ENCODE measurements at places on chromosomes 5 and 9. TPM values are rescaled to one million over a fixed set of nuclear protein-coding genes. Genes with fewer than 3 reads are reported as not detected.

Gene PCDHA10
- total RNA-seq, result 0.23 TPM

Gene SLC36A2
- total RNA-seq, result not detected

Gene IRX1
- total RNA-seq, result not detected

Gene CDC20B
- not detected for total RNA-seq

Gene TOMM5
- 163 TPM for total RNA-seq

Gene PIP5KL1
- 2.3 TPM for total RNA-seq

Gene PCDHGA8
- total RNA-seq, result 2.8 TPM

Gene ADCY2
- total RNA-seq, result not detected

Gene SLC6A19
- not detected for total RNA-seq

Gene AGXT2
- total RNA-seq, result not detected

Gene PRLR
- 0.89 TPM for total RNA-seq

Gene SPATA31A1
- total RNA-seq, result not detected

Gene AGPAT2
- 36.0 TPM for total RNA-seq

Gene TLE4
- 39.8 TPM for total RNA-seq

Gene ANKRD20A1
- total RNA-seq, result not detected

Gene CNTLN
- 8.9 TPM for total RNA-seq

Gene NPR3
- 1.2 TPM for total RNA-seq

Gene CAVIN4
- total RNA-seq, result 2.4 TPM

Gene MZB1
- not detected for total RNA-seq

Gene RELL2
- total RNA-seq, result 3.9 TPM

Gene TLE1
- 30.6 TPM for total RNA-seq

Gene DDX4
- total RNA-seq, result not detected

Gene SREK1IP1
- 8.6 TPM for total RNA-seq

Gene FAM221B
- not detected for total RNA-seq

Gene AIF1L
- 0.30 TPM for total RNA-seq

Gene SLC1A3
- total RNA-seq, result 14.3 TPM

Gene LOX
- total RNA-seq, result 874 TPM

Gene SPATA6L
- 0.18 TPM for total RNA-seq

Gene CDO1
- 0.59 TPM for total RNA-seq

Gene CBY3
- not detected for total RNA-seq

Gene STC2
- total RNA-seq, result 487 TPM

Gene EQTN
- not detected for total RNA-seq

Gene FCN2
- total RNA-seq, result not detected

Gene RNF14
- 103 TPM for total RNA-seq

Gene KCNIP1
- not detected for total RNA-seq

Gene ASTN2
- total RNA-seq, result 10.6 TPM

Gene CFAP157
- total RNA-seq, result not detected

Gene KIAA0825
- total RNA-seq, result 5.0 TPM

Gene MARVELD2
- total RNA-seq, result 0.30 TPM

Gene SLCO6A1
- total RNA-seq, result not detected

Gene SLC46A2
- total RNA-seq, result not detected

Gene PRUNE2
- total RNA-seq, result 6.2 TPM

Gene TMEM252
- not detected for total RNA-seq

Gene OR2V2
- not detected for total RNA-seq

Gene CLPTM1L
- total RNA-seq, result 278 TPM

Gene SHOC1
- 0.09 TPM for total RNA-seq

Gene IL7R
- total RNA-seq, result 3.6 TPM

Gene FOXD4L3
- total RNA-seq, result not detected

Gene ZFP2
- 0.55 TPM for total RNA-seq

Gene CYLC2
- total RNA-seq, result not detected

Gene SAXO1
- not detected for total RNA-seq

Gene ANKRD18A
- total RNA-seq, result not detected

All from smooth muscle cell of the umbilical artery (primary cell).